Chondrocyte (in vitro differentiated cells): ENCODE measurements at places on chromosomes 6 and 20. TPM values are rescaled to one million over a fixed set of nuclear protein-coding genes. Genes with fewer than 3 reads are reported as not detected.

GRCh38 chr20:25745100-25745499 lies 48.4 kb upstream of the ZNF337 start:
- DNase-seq, result no peak

GRCh38 chr6:89361171-89361570 lies 8.6 kb upstream of the UBE2J1 start:
- no peak for DNase-seq

Gene ZC3H12D
- 0.25 to 0.39 TPM in 2 of 3 replicates, not detected in the other for total RNA-seq

DNA sequence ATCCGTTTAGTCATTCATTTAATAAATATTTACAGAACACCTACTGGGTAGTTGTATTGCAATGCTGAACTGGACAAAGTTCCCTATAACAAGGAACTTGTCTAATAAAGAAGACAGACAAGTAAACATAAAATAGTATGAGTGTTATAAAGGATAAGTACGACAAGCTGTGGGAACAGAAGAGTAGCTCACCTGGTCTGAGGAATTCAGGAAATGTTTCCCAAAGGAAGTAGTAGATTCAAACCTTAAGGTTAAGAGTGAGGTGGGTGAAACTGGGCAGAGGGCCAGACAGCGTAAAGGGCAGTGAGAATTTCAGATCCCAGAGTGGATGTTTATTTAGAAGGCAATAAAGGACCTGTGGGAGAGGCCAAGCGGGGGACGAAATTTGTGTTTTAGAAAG lies 72.3 kb upstream of the CD2AP start:
- DNase-seq, result no peak

Gene PHACTR3
- not detected in 3 replicates for total RNA-seq

Gene SAYSD1
- 12.3 to 13.9 TPM (median 13.6 TPM) in 3 replicates for total RNA-seq

- DNase-seq, result no peak
These were observed 67.6 kb downstream of the BLOC1S5 start for GRCh38 chr6:7996538-7997111.

- no peak for DNase-seq
These were observed 116.9 kb upstream of the SCGN start for GRCh38 chr6:25534942-25535631.

DNA sequence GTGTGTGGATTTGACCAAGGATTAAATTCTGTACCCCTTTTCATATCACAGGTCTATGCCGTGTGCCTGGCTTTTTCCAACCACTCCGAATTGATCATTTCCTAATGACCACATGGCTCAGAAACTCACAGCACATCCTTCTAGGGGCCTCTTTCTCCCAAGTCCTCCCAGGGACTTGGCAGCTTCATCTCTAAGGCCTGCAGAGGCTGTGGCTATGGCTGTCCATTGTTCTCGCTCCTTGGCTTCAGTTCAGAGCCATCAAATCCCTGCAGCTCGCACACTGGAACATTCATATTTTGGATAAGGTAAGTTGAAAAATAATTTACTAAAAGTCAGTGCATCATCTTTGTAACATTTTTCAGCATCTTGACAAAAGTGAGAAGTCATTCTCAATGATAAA lies 497.2 kb upstream of the CDH4 start:
- no peak for DNase-seq

Gene TRAPPC3L
- 0.19 TPM in 1 of 3 replicates, not detected in the others for total RNA-seq

- DNase-seq, result no peak
These were observed 254.2 kb downstream of the ERMARD start for GRCh38 chr6:170005665-170006064.

Gene ENPP1
- 8.1 to 23.6 TPM (median 8.6 TPM) in 3 replicates for total RNA-seq

DNA sequence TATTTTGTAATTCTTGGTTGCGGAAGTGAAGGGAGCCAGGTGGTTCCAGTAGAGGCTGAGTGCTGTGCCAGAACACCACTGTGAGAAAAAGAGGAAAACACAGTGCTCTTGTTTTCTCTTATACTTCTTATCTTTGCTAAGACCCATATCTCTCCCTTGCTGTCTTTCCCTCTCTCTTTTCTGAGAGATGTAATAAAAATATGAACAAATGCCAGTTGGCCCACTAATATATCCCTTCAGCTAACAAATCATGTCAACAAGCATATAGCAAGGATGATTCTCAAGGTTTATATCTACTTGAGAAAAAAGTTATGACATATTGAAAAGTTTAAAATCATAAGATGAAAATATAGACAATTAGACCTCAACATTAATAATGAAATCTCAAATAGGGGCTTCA lies 758.3 kb downstream of the HDGFL1 start:
- DNase-seq, result no peak

DNA sequence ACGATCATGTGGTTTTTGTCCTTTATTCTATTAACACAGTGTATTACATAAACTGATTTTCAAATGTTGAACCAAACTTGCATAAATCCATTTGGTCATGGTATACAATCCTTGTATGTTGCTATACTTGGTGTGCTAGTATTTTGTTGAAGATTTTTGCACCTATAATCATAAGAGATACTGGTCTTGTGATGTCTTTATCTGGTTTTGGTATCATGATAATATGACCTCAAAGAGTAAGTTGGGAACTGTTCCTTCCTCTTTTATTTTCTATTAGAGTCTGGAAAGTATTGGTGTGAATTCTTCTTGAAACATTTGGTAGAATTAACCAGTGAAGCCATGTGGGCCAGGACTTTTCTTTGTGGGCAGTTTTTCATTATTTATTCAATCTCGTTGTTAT lies 65.3 kb downstream of the TRPC4AP start:
- no peak for DNase-seq

DNA sequence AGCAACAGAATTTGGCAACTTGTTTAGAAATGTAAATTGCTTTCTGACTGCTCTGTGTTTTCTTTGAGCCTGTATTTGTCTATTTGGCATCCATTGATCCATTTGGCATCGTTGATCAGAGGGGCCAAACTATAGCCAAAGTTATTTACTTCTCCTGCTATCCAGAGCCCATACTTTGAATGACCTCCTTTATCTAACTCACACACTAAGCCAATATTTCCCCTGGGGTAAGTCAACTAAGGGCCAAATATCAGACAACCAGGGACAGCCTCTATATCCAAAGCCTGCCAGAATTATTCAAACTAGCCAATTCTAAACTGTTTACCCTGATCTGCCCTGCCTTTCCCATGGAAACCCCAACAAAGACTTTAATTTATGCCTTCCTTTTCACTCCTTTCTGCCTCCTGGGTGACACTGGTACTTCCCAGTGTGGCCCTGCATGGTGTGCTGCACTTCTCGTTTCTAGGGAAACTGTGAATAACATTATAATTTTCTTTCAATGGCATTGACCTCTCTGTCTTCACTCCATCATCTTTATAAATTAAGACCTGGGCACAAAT lies 19.8 kb upstream of the ZNF184 start:
- no peak for DNase-seq

DNA sequence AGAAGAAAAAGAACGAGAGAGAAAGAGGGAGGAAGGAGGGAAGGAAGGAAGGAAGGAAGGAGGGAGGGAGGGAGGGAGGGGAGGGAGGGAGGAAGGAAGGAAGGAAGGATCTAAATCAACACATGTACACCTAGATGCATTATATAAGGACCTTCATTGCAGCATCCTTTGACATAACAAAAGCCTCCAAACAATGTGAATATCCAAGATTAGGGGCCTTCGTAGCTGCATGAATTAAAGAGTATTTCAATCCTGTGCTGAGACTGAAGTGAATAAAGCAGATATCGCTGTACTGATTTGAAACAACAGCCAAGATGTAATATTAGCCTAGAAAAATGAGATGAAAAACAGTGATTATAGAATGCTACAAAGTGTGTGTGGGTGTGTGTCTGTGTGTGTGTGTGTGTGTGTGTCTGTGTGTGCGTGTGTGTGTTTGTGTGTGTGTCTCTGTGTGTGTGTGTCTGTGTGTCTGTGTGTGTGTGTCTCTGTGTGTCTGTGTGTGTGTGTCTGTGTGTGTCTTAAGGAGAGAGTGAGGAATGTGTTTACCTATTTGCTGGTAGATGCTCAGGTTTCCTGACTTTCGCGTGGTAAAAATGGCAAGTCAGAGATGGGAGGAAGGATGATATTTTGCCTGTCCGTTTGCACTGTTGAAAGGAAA lies 129.0 kb upstream of the PTPN1 start:
- no peak for DNase-seq

Gene SEMG1
- not detected in 3 replicates for total RNA-seq

Gene CST7
- total RNA-seq, result not detected in 3 replicates

- DNase-seq, result no peak
These were observed 173.4 kb downstream of the PLCB1 start for GRCh38 chr20:8305449-8305978.

DNA sequence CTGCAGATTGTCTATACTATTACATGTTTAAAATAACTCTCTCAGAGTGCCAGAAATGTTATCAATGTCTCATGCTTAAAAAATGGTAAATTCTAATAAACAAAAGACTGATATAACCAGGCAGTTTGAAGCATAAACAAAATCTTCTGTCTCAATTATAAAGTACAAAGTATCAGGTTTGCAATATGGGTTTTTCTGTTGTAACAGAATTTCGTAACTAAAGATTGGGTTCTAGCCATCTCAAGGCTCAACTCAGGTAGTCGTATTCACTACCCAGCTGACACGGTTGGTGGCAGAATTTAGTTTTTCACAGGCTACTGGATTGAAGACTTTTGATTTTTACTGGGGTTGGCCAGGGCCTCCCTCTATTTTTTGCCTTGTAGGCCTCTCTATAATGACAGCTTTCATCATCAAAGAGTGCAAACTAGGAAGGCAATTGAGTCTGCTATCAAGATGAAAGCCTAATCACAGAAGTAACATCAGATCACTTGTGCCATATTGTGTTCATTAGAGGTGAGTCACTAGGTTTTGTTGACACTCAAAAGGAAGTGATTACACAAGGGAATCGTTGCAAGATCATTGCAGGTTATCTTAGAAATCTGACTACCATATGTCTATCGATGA lies 3.6 kb downstream of the CYP39A1 start:
- DNase-seq, result no peak

DNA sequence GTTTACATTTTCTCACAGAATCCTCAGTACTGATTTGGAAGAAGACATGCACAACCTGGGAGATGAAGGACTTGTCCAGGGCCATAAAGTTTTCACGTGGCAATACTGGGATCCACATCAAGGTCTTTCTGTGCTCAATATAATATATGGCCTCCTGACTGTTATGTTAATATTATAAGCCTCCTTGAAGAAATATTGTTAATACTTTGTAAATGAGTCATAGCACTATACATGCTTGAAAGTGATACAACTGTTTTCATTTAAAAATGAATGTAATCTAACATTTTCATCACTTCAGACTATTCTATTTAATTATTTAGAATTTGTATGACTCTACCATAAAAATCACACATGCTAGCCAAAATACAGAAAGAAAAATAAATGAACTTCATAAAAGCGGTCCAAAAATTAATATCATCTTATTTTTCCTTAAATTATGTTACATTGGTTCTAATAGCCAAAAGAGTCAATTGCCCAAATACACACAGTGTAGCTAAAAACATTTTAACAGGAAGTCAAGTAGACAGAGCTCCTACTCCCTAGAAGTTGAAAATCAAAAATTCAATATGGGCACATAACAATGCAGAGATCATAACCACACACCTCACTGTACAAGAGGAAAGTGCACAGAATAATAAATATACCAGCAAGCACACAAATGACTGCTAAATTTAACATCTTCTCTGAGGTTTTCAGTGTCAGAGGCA lies 188.0 kb upstream of the HDDC2 start:
- DNase-seq, result no peak

DNA sequence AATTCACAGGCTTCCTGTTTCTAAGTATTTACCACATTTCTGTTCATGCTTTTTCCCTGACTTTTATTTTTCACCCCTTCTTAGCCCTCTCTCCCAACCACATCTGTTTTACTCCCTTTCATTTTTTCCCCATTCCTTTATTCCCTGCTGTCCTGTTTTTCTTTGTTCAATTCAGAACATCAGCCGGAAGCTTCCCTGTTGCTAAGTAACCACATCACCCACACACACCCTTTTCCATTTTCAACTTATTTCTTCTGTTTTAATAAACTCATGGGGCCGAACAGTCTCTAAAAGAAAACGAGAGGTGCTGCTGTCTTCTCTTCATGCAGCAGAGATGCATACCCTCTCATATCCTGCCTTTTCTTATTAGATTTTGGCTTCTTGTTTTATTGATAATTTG lies 53.5 kb upstream of the CEP85L start:
- no peak for DNase-seq

GRCh38 chr20:63562461-63563224 lies 8.7 kb downstream of the FNDC11 start:
- DNase-seq, result no peak

Gene ATXN1
- 59.6 to 65.0 TPM (median 64.5 TPM) in 3 replicates for total RNA-seq

DNA sequence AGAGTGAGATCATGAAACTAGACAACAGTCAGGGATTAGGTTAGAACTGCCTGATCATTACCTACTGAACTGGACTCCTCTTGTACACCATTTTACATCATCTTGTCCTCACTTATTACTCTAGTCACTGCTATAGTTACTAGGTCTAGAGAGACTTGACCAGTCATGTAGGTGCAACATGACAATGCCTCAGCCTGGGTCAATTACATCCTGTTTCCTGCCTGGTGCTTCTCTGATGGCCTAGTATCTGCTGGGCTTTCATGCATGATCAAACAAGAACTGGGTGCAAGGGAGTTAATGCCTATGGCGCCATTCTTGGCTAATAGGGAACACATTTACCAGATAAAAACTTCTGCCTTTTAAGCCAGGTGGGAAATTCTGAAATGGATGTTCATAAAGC lies 39.2 kb upstream of the MMS22L start:
- no peak for DNase-seq

DNA sequence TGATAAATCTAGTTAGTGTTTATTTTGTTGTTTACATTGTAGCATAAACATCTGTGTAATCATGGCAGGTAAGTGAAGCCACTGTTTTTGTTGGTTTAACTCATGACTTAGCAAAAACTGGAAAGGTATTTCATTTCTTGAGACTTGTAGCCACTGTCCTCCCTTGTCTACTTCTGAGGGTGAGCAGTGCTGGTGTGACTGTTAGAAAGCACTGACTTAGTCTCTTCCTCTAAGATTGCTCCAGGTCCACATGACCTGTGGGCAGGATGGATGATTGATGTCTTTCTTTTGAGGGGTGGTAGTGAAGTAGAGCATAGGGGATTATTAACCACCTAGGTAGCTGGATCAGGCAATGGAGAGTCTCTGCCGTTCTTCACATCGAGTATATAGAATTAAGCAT lies 203.8 kb downstream of the ARID1B start:
- no peak for DNase-seq

GRCh38 chr20:38617011-38617829 lies 15.6 kb downstream of the ARHGAP40 start:
- no peak for DNase-seq

GRCh38 chr6:34062815-34063214 lies 83.1 kb downstream of the GRM4 start:
- no peak for DNase-seq

GRCh38 chr6:168414336-168415097 lies 26.5 kb upstream of the SMOC2 start:
- no peak for DNase-seq

- DNase-seq, result no peak
These were observed 39.0 kb downstream of the IL22RA2 start for GRCh38 chr6:137134483-137134882.
